ENCODE measurements at places on chromosomes 1 and 21.

GRCh38 chr1:48048980-48049379 is 51.8 kb upstream of the TRABD2B start:
- no peak for DNase-seq

GRCh38 chr1:1618396-1619068 is 3.2 kb downstream of the MIB2 start:
- DNase-seq = no peak

GRCh38 chr1:40122855-40123254 is 25.8 kb upstream of the PPT1 start:
- DNase-seq = no peak

DNA sequence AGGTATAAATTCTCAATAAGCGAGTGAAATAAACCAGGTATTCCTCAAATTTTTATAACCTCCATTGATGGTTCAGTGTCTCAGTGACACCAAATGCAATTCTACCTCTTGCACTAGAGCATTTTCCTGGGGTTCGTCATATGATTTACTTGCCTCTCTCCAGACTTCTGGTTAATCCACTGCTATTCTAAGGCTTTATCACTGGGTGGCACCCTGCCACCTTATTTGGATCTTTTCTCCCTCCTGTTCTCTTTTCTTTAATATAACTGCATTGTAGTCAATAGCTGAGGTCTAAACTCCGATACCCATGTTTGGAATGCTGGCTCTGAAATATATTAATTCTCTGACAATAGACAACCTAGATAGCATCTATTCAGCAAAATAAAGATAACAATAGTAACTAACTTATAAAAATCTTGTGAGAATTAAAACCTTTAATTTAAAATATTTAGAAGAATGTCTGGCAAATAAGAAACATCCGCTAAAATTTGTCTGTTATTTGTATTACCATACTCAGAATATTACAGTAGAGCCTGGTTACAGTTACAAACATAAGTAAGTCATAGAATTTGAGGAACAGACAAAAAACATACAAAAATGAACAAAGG is 436.4 kb downstream of the PLA2G4A start:
- DNase-seq = peak; percentile 66

GRCh38 chr21:16117851-16118590 is 388.2 kb downstream of the USP25 start:
- no peak for DNase-seq

- no peak for DNase-seq
Measured at GRCh38 chr1:29305943-29306342, 69.6 kb downstream of the PTPRU start.

DNA sequence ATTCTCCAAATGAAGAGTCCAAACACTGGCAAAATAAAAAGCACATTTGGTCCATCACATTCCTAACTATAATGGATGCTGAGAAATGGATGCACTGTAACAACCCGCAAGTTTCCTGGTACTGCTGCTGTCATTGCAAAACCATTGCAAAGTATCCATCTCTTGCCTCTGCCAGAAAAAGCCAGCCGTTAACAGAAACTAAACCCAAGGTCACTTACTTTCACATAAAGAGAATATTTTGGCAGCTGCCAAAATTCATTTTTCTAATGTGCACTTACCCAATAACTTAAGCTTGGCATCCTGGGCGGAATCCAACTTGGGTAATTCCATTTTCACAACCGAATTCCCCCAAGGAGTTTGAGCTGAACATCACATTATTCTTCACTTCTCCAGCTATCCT is 77.0 kb upstream of the LRRC8D start:
- no peak for DNase-seq

- no peak for DNase-seq
Measured at GRCh38 chr1:54640863-54641836, at the start of gene MROH7. TSS of gene MROH7 (plus strand) at chr1:54641786. CDS start at chr1:54652927, 11,141 bp downstream.

- DNase-seq = no peak
Measured at GRCh38 chr1:24540906-24541710, 14.8 kb upstream of the NCMAP start.

DNA sequence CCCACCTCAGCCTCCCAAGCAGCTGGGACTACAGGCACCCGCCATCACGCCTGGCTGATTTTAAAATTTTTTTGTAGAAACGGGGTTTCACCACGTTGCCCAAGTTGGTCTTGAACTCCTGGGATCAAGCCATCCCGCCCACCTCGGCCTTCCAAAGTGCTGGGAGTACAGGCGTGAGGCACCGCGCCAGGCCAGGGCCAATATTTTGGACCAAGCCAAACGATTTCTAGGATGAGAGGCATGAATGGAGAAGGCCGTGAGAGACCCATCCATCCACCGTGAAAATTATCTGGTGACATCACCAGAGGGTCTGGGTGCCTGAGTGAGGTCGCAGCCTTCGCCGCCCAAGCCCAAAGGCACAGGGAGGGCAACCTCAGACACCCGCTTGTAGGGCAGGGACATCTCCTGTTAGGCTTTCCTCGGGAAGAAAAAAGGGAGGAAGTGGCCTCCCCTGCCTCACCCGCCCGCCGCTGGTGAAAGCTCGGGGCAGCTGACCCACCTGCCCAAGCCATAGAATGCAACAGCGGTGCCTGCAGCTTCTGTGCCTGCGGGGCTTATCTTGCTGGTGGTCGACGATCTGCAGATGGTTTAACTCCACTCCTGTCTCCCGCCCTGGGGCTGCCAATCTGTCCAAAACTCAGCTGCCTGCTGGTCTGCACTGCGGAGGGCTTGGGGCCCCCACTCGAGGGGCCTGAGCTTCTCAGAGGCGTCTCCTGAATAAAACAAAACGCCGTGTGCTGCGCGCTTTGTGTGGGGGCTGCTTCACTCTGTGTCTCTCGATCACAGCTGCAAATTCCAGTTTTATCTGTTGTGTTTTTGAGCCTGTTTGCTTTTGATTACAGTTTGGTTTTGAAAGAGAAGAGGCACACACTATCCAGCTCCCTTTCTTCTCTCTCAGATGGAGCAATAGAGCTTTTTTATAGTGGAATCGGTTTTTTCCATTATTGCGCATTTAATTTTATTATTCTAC is 85.8 kb downstream of the MRPS6 start:
- DNase-seq = no peak

DNA sequence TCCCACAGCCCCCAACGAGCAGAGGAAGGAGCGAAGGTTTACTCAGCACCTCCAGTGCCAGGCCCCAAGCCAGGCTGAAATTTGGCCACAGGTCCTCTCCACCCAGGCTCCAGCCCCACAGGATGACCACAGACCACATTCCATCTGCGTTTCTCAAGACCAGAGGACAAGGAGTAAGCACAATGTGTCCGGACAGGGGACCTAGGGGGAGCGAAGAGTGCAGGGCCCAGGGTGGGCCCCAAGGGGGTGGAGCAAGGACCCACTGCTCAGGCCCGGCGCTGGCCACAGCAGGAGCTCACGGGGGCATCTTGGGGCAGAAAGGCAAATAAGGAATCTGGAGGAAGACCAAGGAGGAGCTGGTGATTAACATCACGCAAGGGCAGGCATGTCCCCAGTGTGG is 100.5 kb downstream of the NPHP4 start:
- DNase-seq = no peak

GRCh38 chr21:39980241-39980820 is 113.1 kb downstream of the PCP4 start:
- DNase-seq = no peak

DNA sequence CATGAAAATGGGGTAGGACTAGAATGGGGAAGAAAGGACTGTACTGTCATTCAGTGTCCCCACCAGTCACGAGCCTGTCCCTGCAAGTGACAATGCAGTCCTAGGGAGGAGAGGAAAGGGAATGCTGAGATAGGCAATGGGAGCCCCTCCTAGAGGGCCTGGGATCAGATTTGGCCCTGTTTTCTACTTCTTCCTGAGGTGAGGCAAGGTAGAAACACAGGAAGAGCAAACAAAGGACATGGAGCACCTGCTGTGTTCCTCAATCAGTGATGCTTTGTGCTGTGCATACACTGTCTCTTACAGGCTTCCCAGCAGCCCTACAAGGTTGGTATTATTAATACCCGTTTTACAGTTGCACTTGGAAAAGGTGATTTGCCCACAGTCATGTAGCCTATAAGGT is 6.1 kb downstream of the FABP3 start:
- DNase-seq = no peak

DNA sequence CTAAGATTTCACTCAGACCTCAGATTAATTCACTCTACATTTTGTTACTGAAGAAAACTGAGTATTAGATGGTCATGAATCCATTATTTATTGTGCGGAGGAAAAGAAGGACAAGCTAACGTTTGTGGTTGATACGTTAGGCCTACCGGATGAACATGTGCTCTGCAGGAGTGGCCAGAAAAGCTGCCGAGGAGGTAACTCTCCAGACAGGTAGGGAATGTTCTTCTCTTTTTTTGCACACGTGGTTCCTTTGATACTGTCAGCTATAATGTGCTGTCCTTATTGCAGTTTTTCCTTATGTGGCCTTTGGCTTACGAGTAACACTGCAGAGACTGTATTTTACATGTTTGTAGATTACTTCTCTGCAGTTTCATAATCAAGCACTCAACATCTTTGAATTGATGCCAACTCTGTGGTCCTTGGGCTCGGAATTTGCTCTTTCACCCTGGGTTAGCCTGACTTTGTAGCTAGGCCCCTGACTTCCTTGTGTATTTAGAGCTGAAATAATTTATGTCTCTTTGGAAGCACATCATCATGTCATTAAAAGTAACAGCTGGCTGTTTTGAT is 13.6 kb downstream of the MTR start:
- no peak for DNase-seq

DNA sequence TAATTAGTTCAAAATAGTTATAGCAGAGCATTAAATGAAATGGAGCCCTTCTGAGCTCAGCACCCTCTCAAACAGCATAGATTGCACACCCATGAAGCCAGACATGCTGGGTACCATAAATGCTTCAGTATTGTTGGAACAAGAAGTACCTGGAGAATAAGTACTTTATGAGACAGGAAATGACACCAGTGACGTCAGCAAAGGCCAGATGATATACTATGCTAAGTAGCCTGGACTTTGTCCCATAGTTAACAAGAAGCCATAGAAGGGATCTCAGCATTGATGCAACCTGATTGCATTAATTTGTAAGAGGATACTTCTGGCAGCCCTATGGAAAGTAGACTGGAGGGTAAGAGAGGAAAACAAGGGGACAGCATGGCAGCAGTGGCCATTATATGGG is 16.3 kb upstream of the GADD45A start:
- DNase-seq = no peak

GRCh38 chr1:153578490-153578889 is 12.8 kb upstream of the S100A2 start:
- DNase-seq = no peak

DNA sequence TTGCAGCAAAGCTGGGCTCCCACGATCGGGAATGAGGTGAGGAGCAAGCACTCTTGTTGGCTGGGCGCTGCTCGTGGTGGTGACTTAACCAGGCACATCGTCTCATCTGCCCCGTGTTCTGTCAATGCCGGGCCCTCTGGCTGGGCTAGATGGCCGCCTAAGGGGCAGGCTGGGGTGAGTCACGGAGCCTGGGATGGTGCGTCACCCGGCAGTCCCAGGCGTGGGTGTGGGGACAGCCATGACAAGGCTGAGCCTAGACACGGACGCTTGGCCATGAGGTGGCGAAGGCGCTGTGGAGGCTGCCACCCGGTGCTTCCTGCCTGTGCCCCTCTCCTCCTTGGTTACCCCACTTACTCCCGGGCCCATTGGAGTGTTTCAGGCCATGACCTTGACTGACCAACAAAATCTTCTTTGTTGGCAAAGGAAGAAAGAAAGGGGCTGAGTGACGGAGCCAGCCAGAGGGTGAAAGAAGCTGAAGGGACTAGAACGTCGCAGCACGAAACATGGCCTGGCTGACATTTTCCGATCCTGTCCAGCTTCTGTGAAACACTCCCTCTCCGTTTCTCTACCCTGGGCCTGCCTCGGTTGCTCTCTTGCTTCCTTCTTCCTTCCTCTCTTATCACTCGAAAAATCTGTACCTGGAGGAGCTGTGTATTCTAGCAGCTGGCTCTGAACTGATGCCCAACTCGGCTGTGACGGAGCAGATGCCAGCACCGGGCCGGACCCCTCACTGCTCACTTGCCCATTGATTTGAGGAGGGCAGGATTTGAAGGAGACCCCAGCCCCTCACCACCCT is 596 bp downstream of the CD247 start:
- no peak for DNase-seq

DNA sequence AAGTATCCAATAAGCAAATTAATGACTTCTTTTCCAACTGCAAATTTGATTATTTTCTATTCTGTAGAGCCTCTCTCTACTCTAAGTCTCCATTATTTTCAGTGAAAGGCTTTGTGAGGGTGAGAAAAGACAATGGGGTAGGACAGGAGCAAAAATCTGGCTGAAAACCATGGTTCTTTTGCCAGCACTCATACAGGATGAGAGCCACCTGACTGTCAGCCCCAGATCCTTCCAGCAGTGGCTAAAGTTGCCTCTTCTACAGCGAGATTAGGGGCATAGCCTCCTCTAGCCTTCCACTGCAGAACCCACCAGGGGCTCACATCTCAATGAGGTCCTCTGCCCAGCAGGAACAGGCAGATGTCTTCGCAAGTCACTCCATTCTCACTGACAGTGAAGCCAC is 23.7 kb downstream of the NMNAT2 start:
- DNase-seq = no peak

GRCh38 chr1:234633246-234634003 is 23.4 kb upstream of the IRF2BP2 start:
- DNase-seq = no peak

- DNase-seq = no peak
Measured at GRCh38 chr1:212514782-212515181, 82.1 kb downstream of the NENF start.

DNA sequence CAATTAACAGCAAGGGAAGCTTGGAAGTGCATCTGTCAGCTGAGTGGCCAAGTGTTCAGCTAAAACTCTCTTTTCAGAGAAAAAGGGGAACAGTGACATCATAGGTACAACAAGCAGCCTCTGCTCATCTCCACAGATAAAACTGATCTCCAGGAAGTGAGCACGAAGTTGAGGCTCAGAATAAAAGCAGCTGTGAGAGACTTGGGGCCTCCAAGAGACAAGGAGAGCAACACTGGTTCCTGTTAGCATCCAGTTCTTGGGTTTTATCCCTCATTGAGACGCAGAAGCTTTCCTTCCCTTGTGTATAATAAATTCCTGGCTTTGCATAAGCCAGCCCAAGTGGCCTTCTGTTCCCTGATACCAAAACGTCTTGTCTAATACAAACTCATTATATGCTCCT is 20.0 kb upstream of the CNN3 start:
- DNase-seq = peak; percentile 49

- no peak for DNase-seq
Measured at GRCh38 chr21:36705679-36706481, 7.0 kb downstream of the SIM2 start.

- no peak for DNase-seq
Measured at GRCh38 chr1:245807954-245808719, 653.4 kb downstream of the KIF26B start.
